Activated T-cell treated with anti-CD3 and anti-CD28 coated beads, Interleukin-2, amount 50 U/mL, for 24 hours (primary cell): ENCODE measurements at places on chromosomes 1 and 21.

DNA sequence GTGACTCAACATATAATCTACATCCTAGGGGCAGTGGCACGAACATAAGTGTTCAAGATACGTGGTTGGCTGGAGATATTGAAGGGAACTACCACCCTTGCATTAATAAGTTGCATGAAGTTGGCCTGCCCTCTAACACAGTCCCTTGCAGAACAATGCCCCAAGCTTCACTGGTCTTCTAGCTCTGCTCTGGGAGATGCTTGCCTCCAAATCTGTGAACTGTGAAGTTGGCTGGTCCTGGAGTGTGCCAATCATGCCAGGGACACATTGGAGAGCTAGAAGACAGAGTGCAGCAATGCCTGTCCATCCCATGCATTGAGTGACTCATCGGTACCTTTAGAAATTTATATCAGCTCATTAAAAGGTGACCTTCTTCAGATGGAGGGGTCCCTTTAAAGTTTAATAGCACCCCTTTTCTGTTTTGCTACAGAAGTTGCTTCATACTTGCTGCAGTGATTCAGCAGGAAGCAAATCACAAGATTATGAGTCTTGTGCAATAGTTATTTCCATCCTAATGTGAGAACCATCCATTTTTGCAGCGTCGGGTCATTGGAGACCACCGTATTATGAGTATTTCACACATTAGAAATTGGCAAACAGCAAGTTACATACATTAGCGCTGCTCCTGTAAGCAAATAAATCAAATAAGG is 55.2 kb upstream of the KAZN start:
- peaks cover 16% of the 10 kb centered on the region for H3K27me3 ChIP-seq
- no peak overlapping the region for H3K4me3 ChIP-seq
- H3K4me1 ChIP-seq: no peaks in the 10 kb centered on the region
- H3K36me3 ChIP-seq: no peaks in the 10 kb centered on the region
- H3K27ac ChIP-seq: no peak overlapping the region

- no peak for DNase-seq
- no peak overlapping the region for H3K4me3 ChIP-seq
- H3K27ac ChIP-seq: no peak overlapping the region
- H3K27me3 ChIP-seq: no peaks in the 10 kb centered on the region
Observed at GRCh38 chr1:81029266-81029665, 771.5 kb upstream of the ADGRL2 start.

GRCh38 chr1:181318858-181319235 is 164.5 kb upstream of the CACNA1E start:
- H3K36me3 ChIP-seq: no peaks in the 10 kb centered on the region
- peaks cover 67% of the 10 kb centered on the region for H3K27me3 ChIP-seq
- H3K4me1 ChIP-seq: peaks cover 27% of the 10 kb centered on the region
- no peak overlapping the region for H3K27ac ChIP-seq
- peak overlapping the region; percentile 62 for H3K4me3 ChIP-seq

DNA sequence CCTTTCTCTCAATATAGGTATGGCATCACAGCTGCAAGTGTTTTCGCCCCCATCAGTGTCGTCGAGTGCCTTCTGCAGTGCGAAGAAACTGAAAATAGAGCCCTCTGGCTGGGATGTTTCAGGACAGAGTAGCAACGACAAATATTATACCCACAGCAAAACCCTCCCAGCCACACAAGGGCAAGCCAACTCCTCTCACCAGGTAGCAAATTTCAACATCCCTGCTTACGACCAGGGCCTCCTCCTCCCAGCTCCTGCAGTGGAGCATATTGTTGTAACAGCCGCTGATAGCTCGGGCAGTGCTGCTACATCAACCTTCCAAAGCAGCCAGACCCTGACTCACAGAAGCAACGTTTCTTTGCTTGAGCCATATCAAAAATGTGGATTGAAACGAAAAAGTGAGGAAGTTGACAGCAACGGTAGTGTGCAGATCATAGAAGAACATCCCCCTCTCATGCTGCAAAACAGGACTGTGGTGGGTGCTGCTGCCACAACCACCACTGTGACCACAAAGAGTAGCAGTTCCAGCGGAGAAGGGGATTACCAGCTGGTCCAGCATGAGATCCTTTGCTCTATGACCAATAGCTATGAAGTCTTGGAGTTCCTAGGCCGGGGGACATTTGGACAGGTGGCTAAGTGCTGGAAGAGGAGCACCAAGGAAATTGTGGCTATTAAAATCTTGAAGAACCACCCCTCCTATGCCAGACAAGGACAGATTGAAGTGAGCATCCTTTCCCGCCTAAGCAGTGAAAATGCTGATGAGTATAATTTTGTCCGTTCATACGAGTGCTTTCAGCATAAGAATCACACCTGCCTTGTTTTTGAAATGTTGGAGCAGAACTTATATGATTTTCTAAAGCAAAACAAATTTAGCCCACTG is 11.5 kb downstream of the HIPK1 start:
- peak; percentile 59 for DNase-seq
- H3K27ac ChIP-seq: peak overlapping the region; percentile 85
- peaks cover 79% of the 10 kb centered on the region for H3K4me1 ChIP-seq

DNA sequence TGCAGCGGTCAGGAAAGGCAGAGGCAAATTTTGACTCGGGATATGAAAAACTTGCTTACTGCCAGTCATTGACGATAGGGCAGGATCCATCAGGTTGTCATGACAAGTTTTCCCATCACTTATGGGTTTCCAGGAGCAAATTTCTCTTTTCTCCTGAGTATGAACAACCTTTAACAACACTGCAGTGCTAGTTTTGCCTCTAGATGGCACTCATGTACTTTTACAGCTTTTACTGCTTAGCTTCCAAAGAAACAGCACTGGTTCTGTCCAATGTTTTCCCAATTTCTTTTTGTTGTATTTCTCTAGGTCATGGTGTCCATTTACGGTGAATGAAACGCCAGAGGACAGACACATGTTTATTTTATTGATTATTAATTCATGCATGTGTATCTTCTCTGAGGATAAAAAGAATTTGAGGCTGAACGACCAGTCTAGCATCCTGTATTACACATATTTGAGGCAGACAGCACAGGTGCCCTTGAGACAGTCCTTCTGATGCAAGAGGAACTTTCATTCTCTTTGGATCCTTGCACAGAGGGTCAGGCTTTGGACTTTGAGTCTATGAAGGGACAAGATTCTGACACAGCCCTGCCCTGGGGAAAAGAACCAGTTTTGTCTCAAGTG is 112.3 kb upstream of the TRABD2B start:
- peaks cover 20% of the 10 kb centered on the region for H3K27me3 ChIP-seq
- no peak overlapping the region for H3K27ac ChIP-seq
- peaks cover 4% of the 10 kb centered on the region for H3K4me1 ChIP-seq
- no peak for DNase-seq
